Amniotic stem cell (primary cell): ENCODE measurements at places on chromosomes 3 and 15.

DNA sequence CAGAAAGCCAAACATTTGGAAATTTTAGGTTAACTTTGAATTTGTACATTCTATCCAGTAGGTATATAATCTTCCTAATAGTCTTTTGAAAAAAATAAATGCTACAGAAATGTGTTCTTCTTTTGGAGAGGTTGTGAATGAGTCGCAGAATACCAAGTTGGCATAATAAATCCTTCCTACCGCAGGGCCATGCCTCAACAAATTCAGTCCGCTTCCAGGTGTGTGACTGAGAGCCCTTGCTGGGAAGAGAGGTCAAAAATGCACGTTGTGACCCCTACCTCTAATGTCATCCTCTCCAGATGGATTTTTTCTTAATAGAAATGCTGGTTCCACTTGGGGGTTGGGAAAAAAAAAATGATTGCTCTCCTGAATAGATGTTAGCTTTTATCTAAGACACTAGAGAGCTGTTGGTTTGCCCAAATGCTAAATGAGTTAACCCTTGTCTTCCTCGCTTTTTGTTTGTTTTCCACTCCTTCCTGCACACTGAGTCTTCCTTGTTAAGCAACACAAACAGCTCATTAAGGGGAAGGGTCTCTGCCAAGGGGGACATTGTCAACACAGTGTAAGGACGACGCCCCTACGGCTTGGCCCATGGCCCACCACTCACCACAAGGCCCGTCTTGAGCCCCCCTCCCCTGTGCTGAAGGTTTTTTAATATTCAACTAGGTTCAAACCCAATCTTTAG lies 33.9 kb downstream of the RLBP1 start:
- no peak for DNase-seq

- no peak for DNase-seq
Observed at GRCh38 chr3:38566215-38566528, 70.0 kb downstream of the EXOG start.

DNA sequence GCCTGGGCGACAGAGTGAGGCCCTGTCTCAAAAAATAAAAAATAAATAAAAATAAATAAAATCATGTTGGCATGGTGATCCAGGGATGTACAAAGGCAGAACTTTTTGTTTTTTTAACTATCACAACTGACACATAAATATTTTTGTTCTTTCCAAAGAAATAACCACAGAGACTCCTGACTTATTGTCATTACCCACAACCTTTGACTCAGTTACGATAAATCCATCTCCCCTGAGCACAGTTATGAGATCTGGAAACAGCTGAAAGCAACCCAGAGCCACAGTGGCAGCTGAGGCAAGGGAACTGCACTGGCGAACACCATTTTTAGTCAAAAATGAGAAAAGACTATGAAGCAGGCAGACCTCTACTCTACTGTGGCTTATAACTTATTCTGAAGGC lies 24.0 kb downstream of the OSBPL10 start:
- no peak for DNase-seq

DNA sequence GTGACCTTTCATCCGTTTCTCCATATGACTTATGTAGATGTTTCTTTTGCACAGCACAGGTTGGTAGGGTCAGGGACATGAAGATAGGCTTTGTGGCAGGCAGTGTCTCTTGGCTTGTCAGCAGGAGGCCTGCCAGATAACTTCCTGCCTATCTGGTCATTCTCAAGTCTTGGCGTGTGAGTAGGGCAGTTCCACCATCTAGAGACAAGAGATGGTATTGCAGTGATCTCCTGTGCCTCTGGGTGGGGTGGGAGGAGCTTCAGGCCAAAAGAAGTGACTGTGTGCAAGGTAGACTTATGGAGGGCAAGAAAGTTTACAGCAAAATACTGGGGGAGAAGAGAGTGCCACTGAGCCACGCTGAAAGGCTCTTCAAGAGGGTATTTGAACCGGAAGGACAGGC lies 11.0 kb downstream of the TEX264 start:
- DNase-seq = peak; percentile 50
